ENCODE measurements at places on chromosomes 5 and 9.

- no peak for DNase-seq
Measured at GRCh38 chr9:81259896-81260295, 429.5 kb downstream of the TLE1 start.

- DNase-seq: peak; percentile 78
Measured at GRCh38 chr5:39217365-39218281, 1.7 kb downstream of the FYB1 start.

DNA sequence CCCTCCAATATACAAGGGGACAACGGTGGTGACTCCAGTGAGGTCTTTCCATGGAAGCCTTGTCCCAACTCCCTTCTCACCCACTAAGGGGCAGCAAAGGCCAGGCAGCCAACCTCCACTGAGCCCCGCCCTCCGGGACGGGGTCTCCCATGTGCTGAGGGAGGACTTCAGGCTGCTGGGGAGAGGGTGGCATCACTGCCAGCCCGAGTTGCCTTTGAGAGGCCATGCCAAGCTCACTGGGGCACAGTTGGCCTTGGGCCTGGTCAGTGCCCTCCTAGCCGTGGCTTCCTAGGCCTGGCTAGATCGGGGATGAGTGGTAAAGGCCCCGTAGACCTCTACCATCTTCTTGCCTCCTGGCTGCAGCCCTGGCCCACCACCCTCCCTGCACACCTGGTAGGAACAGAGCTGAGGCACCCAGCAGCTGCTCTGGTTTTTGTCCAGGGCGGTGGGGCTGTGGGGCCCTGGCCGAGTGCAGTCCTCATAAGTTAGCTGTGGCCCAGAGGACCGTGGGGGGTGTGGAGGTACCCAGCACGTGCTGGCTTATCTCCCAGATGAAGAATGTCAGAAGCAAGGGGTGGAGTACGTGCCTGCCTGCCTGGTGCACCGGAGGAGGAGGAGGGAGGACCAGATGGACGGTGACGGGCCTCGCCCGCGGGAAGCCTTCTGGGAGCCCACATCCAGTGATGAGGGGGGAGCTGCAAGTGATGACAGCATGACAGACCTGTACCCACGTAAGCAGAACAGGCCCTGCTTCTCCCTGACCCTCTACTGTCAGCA is 3.2 kb downstream of the SURF2 start:
- no peak for DNase-seq

DNA sequence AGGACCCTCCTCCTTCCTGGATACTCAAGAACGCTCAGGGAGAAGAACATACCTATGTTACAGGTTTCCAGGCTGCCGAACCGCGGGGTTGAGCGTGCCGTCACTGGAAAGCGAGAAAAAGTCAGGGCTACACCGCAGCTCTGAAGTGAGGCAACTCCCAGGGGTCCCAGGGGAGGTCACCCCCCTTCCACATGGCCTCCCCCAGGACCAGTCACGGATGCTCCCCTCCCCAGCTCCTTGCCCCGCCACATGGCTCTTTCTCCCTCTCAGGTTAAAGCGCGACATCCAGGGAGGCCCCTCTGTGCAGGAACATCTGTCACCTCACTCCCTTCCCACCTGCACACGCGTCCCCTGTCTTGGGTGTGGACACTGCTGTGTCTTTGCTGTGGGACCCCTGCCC is 44.0 kb upstream of the ZNF354A start:
- DNase-seq: no peak

- no peak for DNase-seq
Measured at GRCh38 chr9:131873335-131873734, 133.5 kb upstream of the RAPGEF1 start.

DNA sequence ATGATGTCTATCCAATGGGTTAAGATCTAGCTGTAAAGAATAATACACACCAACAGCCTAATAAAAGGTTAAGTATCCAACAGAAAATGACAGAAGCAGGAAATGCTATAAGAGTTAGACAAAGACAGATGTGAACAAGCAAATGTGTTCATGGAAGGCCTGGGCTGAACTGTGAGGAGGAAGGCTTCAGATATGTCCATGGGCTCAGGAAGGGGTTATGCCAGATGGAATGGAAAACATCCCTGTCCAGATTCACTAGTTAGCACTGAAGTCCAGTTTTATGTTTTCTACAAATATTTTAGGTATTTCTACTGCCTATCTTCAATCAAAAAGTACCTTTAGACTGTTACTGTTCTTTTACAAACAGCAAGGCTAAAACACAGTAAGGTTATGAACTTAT is 27.1 kb downstream of the ERAP1 start:
- peak; percentile 26 for DNase-seq

DNA sequence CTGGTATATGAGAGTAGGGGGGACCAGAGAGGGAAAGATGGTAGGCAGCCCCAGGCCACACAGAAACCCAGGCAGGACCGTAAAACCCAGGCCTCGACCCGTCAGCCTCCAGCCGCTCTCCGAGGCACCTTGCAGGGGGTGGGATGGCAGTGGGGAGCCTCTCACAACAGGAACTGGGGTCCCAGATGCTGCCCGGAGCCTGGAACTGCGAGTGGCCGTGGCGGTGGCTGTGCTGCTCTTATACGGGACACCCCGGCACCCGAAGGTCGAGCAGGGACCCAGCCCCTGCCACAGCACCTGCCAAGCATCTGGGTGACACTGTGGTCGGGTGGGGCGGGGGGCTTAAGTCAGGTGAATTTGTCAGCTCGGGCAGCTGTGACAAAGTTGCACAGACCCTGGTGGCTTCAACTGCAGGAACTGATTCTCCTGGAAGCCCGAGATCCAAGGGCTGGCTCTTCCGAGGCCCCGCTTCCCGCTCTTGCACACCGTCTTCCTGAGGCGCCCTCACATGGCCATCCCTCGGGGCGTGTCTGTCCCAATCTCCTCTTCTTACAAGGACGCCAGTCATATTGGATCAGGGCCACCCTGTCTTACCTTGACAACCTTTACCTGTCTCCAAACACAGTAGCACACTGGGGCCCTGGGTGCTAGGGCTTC is 47.6 kb upstream of the EGFL7 start:
- DNase-seq: no peak

DNA sequence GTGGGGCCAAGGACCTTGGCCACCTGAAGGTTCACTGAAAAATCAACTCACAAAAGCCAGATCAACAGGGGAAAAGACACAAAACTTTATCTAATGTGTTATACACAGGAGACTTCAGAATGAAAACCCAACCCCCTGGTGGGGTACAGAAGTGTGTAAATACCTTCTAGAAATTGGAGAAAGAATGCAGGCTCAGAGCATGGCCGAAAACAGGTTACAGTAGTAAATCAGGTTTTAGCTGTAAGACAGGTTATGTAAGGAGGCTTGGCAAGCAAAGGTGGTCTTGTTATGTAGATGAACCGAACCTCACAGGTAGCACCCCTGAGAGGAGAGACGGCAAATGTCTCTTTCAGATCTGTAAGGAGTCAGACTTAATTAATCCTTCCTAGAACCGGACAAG is 10.0 kb downstream of the CEMIP2 start:
- no peak for DNase-seq

GRCh38 chr5:66617991-66618768 is 22.0 kb downstream of the MAST4 start:
- no peak for DNase-seq

DNA sequence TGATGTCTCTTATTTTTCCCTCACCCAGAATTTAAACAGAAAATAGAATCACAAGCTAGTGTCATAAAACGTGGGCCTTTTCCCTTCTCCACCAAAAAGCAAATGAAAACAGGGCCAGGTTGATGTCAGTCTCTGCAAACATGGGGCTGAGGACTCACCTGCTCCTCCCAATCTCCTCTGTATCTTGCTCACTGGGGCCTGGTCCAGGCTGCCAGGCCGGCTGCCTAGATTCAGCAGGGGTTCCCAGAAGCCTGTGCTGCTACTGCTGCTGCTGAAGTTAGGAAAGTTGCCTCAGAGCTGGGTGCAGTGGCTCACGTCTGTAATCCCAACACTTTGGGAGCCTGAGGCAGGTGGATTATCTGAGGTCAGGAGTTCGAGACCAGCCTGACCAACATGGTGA is 84.3 kb downstream of the PCDH1 start:
- DNase-seq: no peak
